ENCODE measurements at places on chromosomes 13 and 19.
A peak's percentile ranks its signal among the peaks of the same experiment; 100 is the strongest.

DNA sequence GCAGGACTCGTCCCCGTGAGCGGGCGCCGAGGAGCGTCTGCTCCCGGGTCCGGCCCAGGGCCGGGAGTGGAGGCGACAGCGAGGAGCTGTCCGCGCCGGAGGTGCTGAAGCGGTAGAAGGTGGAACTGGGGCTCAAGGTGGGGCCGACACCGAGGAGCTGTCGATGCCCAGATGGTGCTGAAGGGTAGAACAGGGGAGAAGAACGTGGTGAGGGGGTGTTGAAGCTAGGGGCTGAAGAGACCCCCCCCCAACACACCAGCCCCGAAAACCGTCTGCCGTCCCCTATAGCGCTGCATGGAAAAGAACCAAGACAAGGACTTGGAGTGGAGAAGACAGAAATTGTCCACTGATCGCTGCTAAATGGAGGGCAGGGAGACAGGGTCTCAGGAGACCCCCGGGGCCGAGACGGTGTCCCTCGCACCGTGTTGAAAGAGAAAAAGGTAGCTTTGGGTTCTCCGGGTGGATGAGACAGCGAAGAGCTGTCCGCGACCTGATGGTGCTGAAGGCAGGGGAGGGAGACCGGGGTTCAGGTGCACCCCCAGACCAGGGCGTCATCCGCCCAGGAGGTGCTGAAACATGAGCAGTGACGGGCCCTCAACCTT, 7.1 kb upstream of the PDE4C start:
- DNase-seq: no peak

GRCh38 chr13:31873145-31873544, 133.8 kb downstream of the RXFP2 start:
- no peak for DNase-seq

DNA sequence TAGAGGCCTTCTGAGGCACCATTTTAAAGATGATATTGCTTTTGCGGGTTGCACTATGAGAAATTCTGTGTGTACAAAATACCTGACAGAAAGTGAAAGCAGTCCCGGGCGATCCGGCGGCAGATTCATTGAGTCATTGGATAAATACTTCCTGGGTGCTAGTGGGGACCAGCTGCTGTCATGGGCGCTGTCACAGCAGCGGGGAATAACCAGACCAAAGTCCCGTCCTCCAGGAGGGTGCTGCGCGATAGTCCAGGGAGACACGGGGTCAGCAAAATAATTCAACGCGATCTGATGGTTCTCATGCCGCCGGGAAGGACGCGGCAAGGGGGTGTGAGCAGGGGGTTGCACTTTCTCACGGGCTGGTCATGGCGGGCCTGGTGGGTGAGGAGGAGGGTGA, 13.5 kb downstream of the ZFR2 start:
- peak; percentile 55 for DNase-seq

DNA sequence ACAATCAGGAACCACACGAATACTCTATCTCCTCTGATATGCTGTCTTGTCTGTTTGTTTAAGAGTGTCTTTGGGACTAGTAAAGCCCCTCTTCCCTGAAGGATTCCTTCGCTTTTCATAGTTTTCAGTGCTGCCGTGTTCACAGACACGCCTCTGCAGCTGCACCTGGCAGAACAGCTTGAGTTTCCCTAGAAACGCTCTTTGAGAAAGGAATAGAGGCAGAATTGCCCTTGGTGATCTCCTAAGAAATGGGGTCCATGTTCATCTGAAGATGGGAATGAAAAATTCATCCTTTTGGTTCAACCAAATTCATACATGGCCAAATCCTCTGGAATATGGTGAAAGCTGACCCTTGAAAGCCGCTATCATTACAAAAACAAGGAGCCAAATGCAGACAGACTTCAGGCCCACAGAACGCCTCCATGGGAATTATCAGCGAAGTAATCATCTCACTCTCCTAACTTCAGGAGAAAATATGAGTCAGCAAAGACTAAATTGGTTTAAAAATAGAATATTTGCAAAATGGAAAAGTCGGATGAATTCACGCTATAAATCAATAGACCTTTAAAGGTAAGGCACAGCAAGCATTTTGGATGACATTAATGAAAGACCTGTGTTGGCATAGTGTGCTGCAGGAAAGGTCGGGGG, 5.5 kb downstream of the SACS start:
- no peak for DNase-seq

GRCh38 chr13:107367258-107367657, 799.3 kb upstream of the ARGLU1 start:
- no peak for DNase-seq

DNA sequence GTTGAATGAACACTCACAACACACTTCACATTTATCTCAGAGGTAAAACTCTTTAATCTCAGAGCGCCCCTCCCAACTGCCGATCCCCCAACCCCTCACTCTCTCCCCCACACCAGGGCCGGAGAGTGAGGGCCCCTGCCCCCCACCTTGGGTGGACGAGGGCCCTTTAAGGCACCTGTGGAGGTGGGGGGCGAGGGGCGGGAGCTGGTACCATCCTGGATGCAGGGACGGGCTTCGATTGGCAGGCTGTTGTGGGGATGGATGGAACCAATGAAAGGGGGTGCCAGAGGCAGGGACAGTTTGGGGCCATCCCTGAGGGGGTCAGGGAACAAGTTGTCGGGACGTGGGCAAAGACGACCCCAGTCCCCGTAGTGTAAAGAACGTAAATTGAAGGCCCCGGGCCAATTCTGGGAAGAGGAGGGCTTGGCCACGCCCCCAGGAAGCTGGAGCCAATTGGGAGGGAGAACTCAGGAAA, 1.7 kb upstream of the PNKP start:
- no peak for DNase-seq

DNA sequence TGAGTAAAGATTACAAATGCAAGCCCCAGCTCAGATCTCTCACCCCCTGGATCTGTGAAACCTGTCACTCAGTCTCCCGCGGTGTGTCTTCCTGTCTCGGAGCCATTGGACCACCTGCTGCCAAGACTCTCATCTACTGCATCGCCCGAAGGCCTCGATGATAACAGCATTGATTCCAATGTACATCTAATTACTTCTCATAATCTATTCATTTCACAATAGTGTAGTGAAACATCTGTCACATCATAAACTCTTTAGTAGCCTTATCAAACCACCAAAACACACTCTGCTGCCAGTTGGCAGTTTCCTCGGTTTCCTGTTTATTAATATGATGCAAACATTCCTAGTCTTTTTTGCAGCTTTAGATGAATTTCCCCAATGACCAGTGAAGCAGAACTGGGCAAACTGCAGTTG, 220.3 kb downstream of the POU4F1 start:
- DNase-seq: no peak

DNA sequence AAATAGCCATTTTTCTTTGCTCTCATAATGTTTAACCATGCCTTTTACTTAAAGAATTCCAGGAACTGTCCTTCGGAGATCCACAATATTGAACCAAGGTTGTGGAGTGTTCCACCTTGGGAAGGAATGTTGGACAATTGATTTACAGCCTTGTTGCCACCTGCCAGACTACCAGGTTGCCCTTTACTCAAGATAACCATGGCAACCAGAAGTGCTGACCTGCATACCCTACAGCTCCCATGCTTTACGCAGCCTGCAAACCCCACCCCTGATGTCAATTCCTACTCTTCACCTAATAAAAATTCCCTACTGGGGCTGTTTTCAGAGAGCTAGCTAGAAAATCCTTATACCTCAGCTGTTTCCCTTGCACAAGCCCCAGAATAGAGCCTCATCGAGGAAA, 151.0 kb upstream of the RXFP2 start:
- no peak for DNase-seq

- DNase-seq: peak; percentile 94
Measured at GRCh38 chr19:18940769-18941627, at the start of gene HOMER3. TSS of gene HOMER3 (minus strand) at chr19:18941217. CDS start at chr19:18938982, 2,235 bp downstream.

DNA sequence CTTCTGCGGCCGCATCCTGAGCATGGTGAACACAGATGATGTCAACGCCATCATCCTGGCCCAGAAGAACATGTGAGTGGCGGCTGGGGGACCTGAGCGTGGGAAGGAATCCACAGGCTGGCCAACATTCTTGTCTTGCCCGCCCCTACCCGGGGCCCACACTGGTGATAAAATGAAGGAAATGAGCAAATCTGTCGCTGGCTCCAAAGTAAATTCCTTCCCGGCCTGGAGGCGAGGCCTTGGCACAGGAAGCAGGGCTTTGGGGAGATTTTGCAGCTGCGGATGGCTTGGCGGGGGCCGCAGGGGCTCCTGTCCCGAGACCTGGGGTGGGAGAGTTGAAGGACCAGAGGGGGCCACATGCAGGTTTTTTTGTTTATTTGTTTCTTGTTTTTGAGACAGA, 4.4 kb downstream of the KXD1 start:
- no peak for DNase-seq

DNA sequence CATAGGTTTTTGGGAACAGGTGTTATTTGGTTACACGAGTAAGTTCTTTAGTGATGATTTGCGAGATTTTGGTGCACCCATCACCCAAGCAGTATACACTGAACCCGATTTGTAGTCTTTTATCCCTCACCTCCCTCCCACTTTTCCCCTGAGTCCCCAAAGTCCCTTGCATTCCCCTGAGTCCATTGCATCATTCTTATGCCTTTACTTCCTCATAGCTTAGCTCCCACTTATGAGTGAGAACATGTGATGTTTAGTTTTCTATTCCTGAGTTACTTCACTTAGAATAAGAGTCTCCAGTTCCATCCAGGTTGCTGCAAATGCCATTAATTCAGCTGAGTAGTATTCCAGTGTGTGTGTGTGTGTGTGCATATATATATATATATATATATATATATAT, 97.2 kb upstream of the EDNRB start:
- no peak for DNase-seq

GRCh38 chr13:45807520-45808099, 43.9 kb downstream of the SIAH3 start:
- peak; percentile 38 for DNase-seq

GRCh38 chr13:39200249-39200910, 162.1 kb downstream of the NHLRC3 start:
- DNase-seq: no peak

DNA sequence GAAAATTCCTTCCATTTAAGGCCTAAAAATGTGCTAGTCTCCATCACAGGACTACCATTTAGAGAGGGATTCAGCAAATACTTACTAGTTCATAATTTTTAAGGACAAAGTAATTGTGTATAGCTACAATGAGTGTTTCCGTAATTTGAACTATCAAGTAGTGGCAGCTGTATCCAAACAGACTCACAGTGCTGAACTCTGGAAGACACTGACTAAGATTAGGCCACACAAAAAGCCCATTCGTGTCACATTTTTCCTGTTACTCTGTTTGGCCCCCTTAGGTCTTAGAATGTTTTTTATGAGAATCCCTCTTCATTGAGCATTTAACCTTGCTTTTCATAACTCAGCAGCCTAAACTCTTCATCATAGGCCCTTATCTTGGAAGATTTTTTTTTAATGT, 731.2 kb upstream of the PCDH9 start:
- DNase-seq: no peak

GRCh38 chr19:12996406-12997094, 1.3 kb downstream of the NFIX start:
- DNase-seq: peak; percentile 58

DNA sequence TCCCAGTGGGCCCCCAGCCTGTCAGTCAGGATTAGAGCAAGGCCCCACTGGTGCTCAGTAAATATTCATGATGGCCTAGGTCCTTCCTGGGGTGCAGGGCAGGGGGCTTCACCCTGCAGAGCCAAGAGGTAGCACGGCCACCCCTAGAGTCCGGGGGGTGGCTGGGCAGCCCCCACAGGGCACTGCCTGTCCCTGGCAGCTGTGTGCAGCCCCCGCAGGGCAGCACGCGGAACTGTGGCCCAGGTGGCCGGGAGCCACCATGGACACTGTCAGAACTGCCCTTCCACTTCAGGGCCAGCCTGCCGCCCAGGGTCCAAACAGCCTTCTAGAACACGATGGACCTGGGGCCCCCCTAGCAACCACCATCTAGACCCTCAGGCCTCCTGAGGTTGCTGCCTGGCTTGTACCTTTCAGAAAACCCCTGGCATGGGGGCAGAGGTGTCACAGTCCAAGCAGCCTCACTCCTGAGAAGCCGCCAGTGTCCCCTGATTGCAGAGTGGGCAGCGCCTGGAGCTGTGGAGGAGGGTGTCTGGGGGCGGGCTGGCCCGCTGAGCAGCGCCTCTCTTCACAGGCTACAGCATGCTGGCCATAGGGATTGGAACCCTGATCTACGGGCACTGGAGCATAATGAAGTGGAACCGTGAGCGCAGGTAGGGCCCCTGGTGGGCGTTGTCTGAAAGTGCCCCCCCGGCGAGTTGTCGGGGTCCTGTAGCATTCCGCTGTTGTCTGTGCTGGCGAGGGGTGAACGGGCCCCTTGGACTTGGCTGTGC, 2.9 kb upstream of the YJEFN3 start:
- no peak for DNase-seq

DNA sequence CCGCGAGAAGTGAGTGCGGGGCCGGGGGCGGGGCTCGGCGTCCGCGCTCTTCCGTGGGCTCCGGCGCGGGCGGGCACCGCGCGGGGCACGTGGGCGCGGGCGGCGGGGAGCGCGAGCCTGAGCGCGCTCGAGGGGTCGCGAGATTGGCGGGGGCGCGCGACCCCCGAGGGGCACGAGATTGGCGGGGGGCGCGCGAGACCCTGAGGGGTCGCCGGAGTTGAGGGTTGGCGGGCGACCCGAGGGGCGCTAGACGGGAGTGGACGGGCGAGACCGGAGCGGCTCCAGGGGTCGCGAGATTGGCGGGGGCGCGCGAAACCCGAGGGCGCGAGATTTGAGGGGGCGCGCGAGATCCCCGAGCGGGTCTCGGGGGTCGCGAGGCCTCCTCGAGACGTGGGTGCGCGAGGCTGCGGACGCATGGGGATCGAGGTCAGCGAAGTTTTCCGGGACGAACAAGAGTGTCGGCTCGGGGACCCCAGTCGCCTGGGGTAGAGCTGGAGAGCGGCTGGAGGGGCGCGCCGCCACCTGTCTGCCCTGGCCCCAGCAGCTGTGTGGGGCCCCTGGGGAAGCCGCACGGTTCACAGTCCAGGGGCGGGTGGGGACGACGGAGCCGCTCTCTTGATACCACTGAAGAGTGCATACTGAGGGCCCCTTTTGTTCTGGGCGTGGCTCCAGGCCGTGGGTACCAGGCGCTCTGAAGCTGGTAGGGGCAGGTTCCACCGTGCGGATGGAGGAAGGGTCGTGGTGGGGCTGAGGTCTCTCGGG, 682 bp downstream of the SSBP4 start:
- peak; percentile 84 for DNase-seq

- DNase-seq: no peak
Measured at GRCh38 chr19:53002479-53002878, 11.2 kb upstream of the ERVV-1 start.

GRCh38 chr13:113954046-113954835, 19.6 kb downstream of the C13orf46 start:
- peak; percentile 79 for DNase-seq

DNA sequence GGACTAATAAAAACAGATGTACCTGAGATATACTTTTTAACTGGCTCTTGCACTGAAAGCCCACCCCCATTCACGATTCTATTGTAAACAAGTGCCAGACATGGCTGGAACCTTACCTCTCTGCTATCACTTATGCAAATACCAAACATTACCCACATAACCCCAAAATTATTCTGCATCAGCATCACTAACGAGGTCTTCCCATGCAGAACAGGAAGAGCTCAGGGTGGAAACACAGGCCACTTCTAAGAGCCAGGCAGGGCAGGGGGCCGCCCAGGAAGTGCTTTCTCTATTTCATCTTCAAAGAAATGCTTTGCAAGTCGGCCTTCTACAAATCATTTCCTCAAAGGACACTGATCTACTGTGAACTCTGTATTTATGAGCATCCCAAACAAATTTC, 7.3 kb downstream of the IRS2 start:
- no peak for DNase-seq

GRCh38 chr19:51064534-51065220, at the start of gene KLK13:
TSS of gene KLK13 (minus strand) at chr19:51065092. CDS start at chr19:51065067, 25 bp downstream.
- DNase-seq: no peak

Measured in 8988T (cell line).